Right forelimb (tissue), 1 donor: ENCODE measurements at places on chromosomes 6 and 20.

- DNase-seq = peak; percentile 44
Measured at GRCh38 chr6:98092331-98092730, 742.0 kb upstream of the POU3F2 start.

DNA sequence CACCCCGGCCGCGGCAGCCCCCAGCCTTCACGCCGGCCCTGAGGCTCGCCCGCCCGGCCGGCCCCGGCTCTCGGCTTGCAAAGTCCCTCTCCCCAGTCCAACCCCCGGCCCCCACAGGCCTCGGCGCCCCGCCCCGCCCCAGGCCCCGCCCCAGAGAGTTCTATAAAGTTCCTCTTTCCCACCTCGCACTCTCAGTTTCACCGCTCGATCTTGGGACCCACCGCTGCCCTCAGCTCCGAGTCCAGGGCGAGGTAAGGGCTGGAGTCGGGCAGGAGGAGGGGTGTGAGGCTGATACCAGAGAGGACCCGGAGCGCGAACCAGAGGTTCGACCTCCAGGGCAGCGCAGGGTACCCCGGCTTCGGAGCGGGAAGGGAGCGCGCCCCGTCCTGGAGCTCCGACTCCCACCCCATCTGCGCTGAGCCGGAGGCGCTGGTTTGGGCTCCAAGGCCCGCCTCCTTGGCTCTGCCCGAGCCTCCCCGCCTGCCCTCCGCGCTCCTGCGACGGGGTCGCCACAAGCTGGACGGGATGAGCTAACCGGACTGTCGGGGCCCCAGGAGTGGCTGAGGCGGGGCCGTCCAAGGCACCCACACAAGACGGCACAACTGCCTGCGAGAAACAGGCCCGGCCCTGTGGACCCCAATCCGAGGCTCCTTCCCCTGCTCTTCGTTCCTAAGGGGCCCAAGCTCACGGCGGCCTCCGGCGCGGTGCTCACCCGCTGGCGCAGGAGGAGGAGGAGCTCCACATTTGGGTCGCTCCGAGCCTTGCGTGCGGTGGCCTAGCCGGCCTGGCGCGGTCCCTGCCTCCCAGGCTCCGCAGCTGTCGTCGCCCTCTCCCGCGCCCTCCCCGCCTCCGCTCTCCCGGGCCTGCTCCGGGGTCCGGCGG lies at the start of gene IRF4:
TSS of gene IRF4 (plus strand) at position 194 of the 882 bp plus-strand sequence. CDS start 1,401 bp downstream, outside the sequence.
- DNase-seq = no peak

DNA sequence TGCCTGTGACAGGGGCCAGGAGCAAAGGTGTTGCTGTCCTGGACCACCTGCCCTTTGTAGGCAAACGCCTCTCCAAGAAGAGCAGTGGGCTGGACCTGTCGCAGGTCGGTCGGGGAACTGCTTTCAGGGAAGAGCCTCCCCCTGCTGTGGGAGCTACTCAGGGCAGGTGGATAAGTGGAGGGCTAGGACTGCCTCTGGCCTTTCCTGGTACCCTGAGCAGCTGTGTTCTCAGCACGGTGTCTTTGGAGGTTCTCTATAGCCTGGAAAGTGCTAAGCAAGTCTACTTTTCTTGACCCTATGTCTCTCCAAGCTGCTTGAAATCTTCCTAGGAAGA lies 35.0 kb downstream of the BPIFB1 start:
- DNase-seq = no peak

DNA sequence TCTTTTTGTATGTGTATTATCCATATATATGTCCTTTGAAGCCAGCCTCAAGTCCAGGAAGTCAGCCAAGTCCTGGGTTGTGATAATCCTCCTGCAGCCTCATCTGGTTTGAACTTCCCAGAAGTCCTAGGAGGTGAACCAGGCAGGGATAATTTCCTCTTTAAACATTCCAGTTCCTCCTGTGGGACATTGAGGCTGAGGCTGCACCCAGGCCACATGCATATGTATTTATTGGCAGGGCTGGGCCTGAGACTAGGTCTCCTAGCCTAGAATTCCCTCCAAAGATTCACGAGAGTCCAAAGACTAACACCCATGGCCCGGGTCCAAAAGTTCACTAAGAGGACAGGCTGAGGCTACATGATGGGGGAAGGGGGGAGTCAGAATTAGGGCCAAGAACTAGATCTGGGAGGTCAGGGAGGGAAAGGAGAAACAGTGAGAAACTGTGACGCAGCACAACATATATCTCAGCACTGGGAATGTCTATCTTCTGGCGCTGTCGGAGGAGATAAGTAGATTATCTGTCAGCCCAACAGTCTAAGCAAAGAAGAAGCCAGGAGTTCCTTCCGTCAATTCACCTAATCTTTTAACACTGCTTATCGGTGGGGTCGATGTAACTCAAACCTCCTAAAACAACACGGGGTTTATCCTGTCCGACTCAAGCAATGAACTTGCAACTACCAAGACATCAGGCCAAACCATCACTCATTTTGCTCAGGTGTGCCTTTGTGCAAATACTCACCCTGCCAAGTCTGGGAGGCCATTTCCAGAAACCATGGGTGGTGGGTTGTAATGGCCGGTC lies 43.3 kb downstream of the SNX5 start:
- DNase-seq = peak; percentile 76

DNA sequence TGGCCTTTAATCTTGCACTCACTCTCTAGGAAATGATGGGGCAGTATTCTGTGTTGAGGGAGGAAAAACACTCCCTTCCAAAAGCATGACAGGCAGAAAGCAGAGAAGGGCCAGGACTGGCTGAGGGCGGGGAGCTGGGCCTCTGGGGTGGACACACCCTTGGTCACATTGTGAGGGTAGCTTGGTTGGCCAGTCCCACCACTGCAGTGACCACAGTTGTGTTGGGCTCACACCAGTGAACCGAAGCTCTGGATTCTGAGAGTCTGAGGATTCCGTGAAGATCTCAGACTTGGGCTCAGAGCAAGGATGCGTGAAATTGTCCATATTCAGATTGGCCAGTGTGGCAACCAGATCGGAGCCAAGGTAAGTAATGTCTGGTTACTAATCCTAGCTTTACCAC lies at the start of gene TUBB1:
TSS of gene TUBB1 (plus strand) at position 213 of the 400 bp plus-strand sequence. CDS start at position 307, 94 bp downstream.
- DNase-seq = no peak

DNA sequence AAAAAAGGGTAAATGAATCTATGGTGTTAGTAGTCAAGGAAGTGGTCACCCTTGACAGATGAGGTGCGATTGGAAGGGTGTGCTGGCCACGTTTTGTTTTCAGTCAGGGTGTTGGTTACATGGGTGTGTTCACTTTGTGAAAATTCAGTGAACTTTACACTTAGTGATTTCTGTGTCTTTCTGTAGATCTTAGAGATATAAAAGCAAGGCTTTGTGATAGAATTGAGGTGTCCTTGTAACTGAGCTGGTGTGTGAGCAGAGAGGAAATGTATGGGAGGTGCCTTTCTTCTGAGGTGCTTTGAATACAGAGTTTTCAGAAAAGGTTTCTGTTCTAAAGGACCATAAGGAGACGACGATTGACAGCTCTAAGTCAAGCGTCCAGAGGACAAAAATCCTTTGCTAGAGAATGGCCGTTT lies 90.5 kb downstream of the SAMD3 start:
- no peak for DNase-seq

GRCh38 chr6:50586331-50586675 lies 127.0 kb upstream of the TFAP2D start:
- no peak for DNase-seq

DNA sequence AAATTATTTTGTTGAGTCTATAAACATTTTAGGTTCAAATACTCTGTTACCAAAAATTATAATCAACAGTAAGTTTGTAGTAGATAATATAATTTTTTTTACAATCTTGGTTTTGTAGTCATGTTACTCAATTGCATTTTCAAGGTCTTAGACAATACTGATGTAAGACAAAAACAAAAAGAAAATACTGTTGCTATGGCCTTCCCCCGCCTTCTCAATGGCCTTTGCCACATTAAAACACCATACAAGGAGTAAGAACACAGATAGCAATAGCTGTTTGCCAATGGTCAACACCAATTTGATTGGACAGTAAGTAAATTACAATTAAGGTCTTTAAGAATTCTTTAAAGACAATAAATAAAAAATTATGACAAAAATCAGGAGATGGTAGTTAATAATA lies 450.2 kb downstream of the CDC5L start:
- DNase-seq = no peak

DNA sequence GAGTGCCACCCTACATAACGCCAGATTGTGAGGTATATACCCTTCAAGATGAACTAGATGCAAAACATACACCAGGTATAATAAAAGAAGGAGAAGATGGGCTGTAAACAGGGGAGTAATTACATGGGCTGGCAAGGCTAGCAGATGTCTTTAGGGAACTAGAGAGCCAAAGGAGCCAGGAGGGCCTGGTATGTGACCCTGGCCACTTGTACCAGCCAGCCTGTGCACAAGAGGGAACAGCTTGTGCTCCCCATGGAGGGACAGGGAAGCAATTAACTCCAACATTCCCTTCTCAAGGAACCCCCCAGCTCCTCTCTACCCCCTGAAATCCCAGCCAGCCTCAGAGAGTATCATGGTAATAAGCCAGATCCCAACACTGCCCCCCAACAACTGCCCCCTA lies 139.9 kb downstream of the HIVEP2 start:
- DNase-seq = no peak

DNA sequence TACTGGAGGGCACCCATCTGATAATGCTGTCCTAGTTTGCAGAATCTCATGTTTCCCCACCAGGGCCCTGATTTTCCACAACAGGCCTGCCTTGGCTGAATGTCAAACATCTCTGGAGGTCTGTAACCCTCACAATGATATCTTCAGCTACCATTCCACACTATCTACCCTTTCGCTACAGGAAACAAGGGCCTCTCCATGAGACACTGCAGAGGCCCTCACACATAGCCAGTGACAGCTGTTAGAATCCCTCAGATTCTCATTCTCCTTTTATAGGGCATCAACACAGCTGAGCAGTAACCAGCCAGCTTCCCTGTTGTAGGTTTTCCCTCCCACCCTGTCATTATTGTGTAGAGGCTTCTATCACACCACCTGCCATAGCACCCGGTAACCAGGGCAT lies 29.6 kb upstream of the MICB start:
- DNase-seq = no peak

- no peak for DNase-seq
Measured at GRCh38 chr6:140436023-140436811, 1061.8 kb upstream of the CITED2 start.

DNA sequence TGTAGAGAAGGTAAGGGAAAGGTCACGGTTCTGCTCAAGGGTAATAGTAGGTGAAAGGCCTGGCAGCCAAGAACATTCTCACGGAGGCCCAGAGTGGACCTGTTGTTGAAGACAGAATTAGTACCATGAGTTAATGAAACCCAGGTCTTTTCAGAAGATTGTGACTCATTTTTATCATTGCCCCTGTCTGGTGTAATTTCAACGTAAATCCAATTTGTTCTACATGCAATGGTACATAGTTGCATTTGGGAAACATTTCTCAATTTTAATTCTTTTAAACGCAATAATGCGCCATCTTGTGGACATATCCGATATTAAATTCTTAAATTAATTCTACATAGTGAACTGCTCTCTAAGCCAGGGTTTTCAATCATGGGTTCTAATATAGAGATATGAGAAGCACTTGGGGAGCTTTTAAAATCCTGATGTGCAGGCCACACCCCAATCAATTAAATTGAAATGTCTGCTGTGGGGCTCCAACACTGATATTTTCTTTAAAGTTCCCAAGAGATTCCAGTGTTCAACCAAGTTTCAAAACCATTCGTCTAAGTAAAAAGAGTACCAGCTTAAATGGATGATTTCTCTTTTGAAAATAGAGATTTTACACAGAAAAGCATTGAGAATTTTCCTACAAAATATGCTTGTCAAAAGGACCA lies 257.4 kb downstream of the PLCB1 start:
- no peak for DNase-seq

DNA sequence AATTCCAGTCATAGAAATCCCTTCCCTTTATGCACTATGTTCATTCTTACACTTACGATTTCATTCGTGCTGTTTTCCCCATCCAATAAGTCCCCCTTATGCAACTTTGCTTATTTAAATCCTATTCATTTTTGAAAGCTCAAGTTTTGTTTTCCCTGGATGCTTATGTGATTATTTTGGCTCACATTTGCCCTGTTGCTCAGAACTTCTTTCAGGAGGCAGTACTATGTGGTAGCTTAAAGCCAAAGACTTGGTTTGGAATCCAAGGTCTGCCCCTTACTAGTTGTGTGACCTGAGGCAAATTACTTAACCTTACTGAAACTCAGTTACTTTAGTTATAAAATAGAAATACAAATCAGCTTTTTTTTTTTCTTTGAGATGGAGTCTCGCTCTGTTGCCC lies 59.6 kb downstream of the MOXD1 start:
- no peak for DNase-seq

DNA sequence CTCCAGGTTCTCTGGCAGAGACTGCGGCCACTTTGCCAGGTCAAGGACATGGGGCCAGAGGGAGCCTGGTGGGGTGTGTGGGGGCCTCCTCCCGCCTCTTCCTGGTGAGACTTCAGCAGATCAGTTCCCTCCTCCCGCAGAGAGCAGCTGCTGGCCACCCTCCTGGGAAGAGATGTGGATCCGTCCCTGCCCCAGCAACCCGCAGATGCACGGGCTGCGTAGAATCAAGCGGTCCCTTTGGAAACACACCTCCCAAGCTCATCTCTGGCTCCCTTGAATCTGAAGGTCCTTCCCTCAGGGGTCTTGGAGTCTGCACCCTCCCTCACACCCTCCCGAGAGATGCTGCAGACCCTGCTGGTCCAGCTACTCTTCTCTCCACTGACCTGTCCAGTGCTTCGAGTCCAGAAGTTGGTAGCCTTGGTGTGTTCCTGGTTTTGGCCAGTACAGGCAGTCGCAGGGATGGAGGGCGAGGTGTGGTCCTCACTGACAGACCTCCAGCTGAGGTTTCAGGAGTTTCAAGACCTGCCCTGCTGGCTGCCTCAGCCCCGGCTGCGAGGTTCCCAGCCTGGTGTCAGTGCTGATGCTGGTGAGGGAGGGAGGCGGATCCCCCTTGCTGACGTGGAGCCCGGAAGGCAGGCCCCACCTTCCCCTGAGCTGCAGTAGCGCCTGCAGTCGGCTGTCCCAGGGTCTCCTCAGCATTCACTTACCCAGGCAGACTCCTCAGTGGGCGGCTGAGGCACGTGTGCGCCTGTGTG lies at the start of gene NPBWR2:
TSS of gene NPBWR2 (minus strand) at position 585 of the 755 bp plus-strand sequence. CDS start 734 bp downstream, outside the sequence.
- no peak for DNase-seq

- DNase-seq = no peak
Measured at GRCh38 chr6:5990786-5991185, 15.9 kb downstream of the NRN1 start.

GRCh38 chr20:61587036-61587435 lies 335.0 kb downstream of the CDH4 start:
- DNase-seq = no peak

DNA sequence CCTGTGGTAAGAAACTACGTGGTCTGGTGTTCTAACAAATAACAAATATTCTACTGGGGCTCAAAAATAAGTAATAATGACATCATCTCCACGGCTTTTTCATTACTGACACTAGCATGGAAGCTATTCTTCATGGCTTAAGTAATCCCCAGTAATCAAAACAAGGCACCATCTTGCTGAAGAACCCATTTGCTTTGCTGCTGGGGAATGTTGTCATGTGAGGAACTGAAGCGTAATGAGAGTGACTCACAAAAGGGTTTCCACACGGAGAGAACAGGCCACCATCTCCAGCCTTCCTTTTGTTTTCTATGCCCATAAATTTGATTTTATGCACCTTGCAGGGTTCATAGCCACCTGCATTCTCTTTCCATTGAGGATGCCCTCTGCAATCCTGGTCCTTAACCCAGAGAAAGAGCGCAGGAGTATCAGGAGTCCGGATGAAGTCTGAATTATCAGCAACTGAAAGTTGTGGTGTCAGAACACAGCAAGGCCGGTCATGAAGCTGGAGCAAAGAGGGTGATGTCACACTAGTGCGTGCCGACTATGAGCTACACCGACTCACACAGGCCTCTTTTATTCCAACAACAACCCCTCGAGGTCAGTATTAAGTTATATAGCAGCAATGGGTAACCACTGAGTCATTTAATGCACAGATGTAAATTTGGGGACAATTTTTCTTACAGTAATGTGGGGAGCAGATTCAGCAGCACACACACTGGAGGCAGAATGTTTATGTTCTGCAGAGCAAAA lies 173.7 kb upstream of the SSTR4 start:
- DNase-seq = no peak
